Esophagus squamous epithelium (tissue), 5 donors: ENCODE measurements at places on chromosomes 11 and 22.

- DNase-seq = no peak
Observed at GRCh38 chr11:83599066-83599465, 312.9 kb upstream of the CCDC90B start.

- DNase-seq = no peak
Observed at GRCh38 chr11:47645500-47645899, 3.1 kb upstream of the MTCH2 start.

- no peak for DNase-seq
Observed at GRCh38 chr11:30919389-30920152, 333.4 kb upstream of the MPPED2 start.

GRCh38 chr11:15665368-15665871 lies 550.7 kb downstream of the INSC start:
- DNase-seq = no peak

GRCh38 chr11:66641834-66642233 lies 3.3 kb downstream of the RBM4 start:
- no peak for DNase-seq

- DNase-seq = no peak
Observed at GRCh38 chr22:38208551-38208968, 6.8 kb downstream of the MAFF start.
